DMS79 (cell line): ENCODE measurements at places on chromosomes 4 and X.

DNA sequence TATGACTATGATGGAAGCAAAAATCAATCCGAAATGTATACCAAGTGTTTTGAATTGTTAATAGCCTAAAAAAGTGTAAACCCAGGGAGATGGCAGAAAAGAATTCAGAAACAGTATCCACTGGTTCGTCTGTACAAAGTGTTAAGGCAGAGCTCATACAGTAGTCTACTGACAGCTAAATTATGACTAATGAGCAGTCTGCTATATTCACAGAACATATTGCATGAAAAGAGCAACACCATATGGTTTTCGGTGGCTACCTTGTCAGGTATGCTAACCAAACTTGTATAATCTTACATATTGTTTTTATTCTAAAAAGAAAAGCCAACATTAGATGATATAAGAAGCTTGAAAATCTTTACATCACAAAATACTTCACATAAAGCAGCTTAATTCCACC lies 18.5 kb downstream of the EPHA5 start:
- DNase-seq: no peak

- no peak for DNase-seq
These were observed 17.3 kb upstream of the FMR1 start for GRCh38 chrX:147894366-147894963.

- DNase-seq: no peak
These were observed 343.5 kb upstream of the GATB start for GRCh38 chr4:152104356-152104755.

DNA sequence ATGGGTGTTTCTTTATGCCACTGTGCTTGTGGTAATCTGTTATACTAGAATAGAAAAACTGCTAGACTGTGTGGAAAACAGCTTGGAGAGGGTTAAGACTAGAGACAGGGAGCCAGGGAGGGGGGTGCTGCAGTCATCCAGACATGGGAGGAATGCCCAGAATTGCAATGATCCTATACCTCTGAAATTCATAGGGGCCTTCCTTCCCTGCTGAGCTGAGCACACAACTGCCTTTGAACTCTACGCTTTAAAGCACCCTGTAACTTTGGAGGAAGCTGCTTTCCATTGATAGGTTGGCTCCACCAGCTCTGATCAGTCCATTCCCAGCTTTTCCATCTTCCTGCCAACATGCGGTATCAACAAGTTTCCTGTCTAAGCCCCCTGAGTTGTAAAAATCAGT lies 155.9 kb upstream of the RASGEF1B start:
- no peak for DNase-seq

DNA sequence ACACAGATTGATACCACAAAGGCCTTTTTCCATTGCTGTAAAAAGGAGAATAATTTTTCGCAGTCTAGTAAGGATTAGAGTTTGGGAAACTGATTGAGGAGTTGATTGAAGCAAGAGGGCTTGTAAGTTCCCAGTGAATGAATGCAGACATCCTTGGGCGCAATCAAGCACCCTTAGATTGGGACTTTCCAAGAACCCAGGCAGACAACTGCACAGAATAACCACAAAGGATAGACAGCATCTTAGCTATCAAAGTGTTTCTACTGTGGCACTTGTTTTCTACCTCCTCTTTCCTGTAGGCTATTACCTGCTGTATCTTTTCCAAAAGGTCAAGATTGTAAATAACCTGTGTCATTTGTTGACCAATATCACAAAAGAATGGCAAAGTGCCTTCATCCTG lies 2.6 kb downstream of the COX18 start:
- no peak for DNase-seq

- no peak for DNase-seq
These were observed 39.0 kb upstream of the PROM1 start for GRCh38 chr4:16122784-16123183.

DNA sequence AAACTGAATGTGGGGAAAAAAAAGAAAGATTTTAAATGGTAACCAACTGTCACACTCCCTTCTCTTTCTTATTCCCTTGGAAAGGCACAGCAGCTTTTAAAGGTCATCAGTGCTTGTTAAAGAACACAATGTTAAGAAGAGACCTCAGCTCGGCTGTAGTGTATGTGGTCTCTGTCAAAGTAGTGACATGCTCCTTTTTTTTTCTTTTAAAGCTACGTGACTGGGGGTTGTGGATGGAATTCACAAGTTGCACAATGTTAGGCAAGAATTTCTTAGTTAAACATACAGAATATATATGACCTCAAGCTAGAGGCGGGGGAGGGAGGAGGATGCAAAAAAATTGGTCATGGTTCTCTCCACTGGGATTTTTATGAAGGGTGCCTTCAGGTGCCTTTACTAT lies 45.6 kb downstream of the OCRL start:
- DNase-seq: no peak

- DNase-seq: no peak
These were observed 519.5 kb downstream of the BCOR start for GRCh38 chrX:39577985-39578869.

DNA sequence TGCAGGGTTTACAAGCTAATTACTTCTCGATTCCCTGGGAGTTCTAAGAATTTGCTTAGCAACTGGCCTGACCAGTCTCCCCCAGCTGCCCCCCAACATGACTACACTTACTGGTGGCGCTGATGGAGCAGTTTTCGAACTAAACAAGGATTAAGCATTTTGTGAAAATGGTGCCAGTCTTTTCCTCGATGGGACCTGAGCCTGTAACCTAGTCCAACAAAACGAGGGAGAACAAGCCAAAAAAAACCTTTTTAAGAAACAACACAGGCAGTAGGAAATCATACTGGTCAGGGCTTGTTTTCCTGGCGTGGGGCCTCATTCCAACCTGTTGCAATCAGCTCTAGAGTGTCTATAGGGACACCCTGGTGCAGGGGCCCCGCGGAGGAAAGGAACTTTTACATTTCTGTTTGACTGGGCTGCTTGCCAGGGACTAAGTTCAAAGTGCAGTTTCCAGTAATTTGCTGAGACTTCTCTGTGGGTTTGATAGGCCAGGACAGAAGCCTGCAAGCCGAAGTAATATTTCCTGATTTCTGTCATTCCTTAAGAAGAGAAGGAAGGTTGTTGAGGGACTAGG lies 158.7 kb downstream of the SPRY1 start:
- no peak for DNase-seq
